ENCODE measurements at places on chromosomes 4 and X.
A peak's percentile ranks its signal among the peaks of the same experiment; 100 is the strongest.

DNA sequence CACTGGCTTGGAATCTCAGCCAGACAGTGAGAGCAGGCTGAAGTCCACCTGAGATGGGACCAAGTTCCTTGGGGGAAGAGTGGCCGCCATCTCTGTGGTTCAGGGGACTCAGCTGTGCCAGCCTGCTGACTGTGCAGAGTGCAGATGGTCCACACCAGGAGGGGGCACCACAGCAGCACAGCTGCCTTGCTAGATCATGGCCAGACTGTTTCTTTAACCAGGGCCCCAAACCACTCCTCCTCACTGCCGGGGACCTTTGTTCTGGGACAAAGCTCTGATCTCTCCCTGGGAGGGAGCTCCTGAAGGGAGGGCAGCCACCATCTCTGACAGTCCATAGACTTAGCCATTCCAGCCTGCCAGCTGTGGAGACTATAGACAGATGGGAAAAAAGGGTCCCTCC, 2189.6 kb downstream of the PCDH7 start:
- no peak for DNase-seq

- DNase-seq = no peak
Measured at GRCh38 chr4:7623468-7623867, 188.7 kb upstream of the PSAPL1 start.

DNA sequence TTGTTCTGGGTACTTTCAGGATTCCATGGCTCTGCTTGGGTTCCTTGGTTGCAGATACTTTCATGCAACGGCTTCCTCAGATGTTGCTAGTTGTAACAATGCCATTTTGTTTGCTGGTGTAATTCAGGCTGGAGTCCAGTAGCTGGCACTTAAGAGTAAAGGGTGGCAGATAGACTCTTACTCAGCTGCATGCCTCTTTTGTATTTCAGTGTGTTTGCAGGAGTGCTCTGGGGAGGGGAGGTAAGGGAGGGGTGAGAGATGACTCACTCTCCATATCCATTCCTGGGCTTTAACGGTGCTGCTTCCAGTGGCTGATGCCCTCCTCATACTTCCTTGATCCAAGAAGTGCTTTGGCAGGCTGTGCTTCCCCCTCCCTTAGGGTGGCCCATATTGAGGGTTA, 155.2 kb downstream of the ZNF330 start:
- DNase-seq = no peak

GRCh38 chr4:186772936-186773487, 49.4 kb upstream of the FAT1 start:
- no peak for DNase-seq

DNA sequence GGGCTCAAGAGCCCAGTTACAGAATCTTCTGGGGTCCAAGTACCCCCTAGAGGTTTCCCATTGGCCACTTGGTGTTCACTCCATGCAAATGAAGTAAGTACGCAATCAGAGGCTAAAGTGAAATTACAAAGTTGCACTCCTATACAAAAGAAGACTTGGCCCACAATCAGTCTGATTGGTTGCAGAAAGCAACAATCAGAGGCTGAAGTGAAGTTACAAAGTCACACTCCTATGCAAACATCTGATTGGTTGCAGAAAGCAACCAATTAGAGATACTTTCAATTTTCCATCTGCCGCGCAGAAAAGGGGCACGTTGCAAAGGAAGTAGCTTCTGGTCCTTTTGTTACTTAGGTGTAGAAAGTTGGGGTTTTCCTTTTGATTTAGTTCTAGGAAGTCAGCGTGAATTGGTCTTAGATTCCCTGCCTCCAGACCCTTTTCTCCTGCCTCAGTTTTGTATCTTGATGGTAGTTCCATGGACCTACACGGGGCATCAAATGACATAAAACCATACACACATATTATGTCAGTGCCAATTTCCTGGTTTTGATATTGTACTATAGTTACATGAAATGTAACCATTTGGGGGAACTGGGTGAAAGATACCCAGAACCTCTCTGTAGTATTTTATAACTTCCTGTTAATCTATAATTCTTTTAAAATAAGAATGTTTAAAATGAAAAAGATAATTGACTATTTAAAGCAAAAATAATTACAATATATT, 12.4 kb upstream of the PIN4 start:
- peak; percentile 23 for DNase-seq

- DNase-seq = no peak
Measured at GRCh38 chr4:179095585-179096221, 1653.5 kb upstream of the AGA start.

- no peak for DNase-seq
Measured at GRCh38 chrX:35351795-35352483, 409.3 kb downstream of the FAM47B start.

- DNase-seq = no peak
Measured at GRCh38 chrX:51694254-51694653, 11.6 kb upstream of the CENPVL2 start.

- no peak for DNase-seq
Measured at GRCh38 chr4:53785996-53786395, 194.7 kb upstream of the LNX1 start.

GRCh38 chr4:57020467-57021101, 41.9 kb downstream of the POLR2B start:
- DNase-seq = no peak

GRCh38 chrX:118536204-118536603, 40.6 kb downstream of the DOCK11 start:
- no peak for DNase-seq

GRCh38 chr4:110840221-110840654, 217.4 kb upstream of the PITX2 start:
- no peak for DNase-seq

DNA sequence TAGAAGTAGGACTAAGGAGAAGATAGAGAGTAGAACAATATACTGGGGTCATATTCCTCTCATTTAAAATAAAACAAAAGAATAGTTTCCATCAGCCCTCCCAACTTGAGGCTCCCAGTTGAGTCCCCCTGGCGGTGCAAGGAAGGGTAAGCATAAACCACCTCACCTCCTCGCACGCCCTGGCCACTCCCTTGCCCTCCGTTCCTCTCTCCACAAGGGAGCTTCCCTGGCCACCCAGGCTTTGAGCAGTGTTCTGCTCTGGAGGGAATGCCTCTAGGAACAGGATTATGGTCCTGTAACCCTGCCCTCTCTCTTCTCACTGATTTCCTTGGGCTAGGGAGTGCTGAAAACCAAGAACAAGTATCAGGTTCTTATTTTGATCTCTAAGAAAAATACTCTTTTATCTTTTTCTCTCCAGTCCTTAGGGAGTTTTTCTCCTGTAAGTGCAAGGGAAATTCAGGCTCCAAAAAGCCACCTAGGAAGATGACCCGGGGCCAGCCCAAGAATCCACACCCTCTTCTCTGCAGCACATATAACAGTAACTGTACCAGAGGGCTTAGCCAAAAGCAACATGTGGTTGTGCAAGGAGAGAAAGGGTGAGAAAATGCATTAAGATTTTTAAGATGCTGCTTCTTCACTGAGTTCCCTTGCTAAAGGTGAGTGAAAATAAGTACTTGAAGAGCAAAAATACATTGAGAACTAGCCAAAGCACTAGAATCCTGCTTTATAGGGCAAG, 69.9 kb downstream of the USP38 start:
- DNase-seq = no peak

GRCh38 chr4:82473621-82474164, 43.3 kb downstream of the ENOPH1 start:
- no peak for DNase-seq

DNA sequence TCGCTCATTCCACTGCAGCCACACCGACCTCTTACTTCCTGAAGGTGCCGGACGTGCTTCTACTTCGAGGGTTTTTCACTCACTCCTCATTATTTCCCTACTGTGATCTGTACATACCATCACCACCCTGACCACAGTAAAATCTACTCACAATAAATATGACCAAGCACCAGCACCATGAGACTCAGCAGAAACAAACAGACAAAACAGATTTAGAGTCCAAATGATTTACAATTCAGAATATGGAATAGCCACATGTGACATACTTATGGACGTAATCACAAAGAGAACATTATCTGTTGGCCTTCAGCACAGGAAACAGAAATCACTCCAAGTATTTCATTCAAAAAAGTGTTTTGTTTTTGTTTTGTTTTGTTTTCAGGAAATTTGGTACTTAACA, 16.1 kb upstream of the KLB start:
- no peak for DNase-seq

- DNase-seq = no peak
Measured at GRCh38 chrX:7050271-7050670, 97.2 kb upstream of the STS start.

DNA sequence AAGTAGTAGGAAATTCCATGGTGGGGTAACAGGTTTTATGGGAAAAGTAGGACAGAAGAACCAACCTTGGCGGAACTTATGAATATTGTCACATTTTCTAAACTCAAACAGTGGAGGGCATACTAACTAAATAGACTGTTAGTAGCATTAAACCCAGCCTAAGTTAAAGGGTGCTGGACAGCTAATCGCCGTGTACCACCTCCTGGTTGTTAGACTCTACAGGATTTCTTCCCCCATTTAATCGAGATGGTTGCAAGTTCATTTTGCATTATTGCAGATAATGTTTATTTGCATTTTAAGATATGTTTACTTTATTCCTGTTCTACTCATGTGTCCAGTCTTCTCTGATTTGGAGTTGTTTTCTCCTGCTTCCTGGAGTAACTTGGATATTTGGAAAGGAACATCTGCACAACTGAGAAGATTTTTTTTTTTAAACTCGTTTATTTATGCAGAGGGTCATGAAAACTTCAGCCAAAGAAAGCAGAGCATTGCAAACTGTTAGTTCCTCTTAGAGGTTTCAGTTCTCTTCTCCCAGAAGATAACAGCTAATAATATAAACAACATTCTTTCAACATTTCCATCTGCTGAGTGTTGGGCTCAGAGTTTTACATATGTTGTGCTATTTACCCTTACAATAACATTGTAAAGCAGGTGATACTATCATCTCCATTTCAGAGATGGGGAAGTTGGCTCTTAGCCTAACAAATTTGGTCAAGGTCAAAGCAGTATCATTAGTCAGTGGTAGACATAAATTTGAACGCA, 51.5 kb upstream of the TBC1D9 start:
- DNase-seq = no peak

GRCh38 chr4:184713887-184714286, 20.0 kb downstream of the CENPU start:
- DNase-seq = no peak

- no peak for DNase-seq
Measured at GRCh38 chr4:41632481-41633073, 94.6 kb downstream of the LIMCH1 start.

DNA sequence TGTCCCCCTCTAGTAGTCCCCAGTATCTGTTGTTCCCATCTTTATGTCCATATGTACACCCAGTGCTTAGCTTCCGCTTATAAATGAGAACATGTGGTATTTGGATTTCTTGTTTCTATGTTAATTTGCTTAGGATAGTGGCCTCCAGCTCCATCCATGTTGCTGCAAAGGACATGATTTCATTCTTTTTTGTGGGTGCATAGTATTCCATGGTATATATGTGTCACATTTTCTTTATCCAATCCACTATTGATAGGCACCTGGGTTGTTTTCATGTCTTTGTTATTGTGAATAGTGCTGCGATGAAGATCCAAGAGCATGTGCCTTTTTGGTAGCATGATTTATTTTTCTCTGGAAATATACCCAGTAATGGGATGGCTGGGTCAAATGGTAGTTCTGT, 6.3 kb downstream of the RAP1GDS1 start:
- no peak for DNase-seq

- DNase-seq = no peak
Measured at GRCh38 chr4:183435803-183436202, 8.6 kb upstream of the CDKN2AIP start.

DNA sequence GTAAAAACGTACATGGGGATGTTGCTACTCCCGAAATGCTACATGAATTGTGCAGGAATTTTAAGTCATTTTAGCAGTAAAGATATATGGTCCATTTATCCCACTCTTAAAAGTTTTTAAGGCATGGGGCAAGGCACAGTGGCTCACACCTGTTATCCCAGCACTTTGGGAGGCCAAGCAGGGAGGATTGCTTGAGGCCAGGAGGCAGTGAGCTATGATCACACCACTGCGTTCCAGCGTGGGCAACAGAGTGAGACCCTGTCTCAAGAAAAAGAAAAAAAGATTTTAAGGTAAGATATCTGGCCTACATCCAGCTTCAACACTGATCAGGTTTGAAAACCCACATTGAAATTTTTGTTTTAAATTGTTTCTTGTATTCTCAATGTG, 1.2 kb upstream of the SEC24D start:
- no peak for DNase-seq

DNA sequence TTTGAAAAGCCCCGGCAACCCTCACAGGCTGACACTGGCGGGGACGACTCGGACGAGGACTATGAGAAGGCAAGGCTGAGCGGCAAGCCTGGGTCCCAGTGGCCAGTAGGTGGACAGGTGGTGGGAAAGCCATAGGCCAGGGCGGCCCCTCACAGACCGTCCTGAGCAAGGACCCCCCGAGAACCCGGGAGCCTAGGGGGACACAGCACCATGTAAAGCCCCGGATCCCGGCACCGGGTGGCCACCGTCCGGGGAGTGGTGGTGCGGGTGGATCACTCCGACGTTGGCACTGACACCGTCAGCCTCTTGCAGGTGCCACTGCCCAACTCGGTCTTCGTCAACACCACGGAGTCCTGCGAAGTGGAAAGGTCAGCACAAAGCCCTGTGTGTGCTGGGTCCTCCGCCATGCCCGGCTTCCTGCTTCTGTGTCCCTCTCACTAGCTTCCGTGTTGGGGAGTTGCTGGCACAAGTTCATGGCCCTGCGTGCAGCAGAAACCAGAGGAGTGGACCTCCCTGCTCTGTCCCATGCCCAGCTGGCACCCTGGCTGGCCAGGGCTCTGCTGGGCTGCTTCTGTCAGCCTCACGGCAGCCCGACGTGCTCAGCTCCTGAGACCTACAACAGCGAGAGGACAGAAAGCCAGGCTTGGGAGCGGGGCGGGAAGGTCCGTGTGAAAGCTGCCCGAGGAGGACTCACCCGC, 11.9 kb upstream of the ADD1 start:
- DNase-seq = no peak

- peak; percentile 8 for DNase-seq
Measured at GRCh38 chrX:4547213-4547836, 833.9 kb upstream of the PRKX start.

- DNase-seq = no peak
Measured at GRCh38 chr4:2832309-2832980, 11.2 kb upstream of the ADD1 start.

DNA sequence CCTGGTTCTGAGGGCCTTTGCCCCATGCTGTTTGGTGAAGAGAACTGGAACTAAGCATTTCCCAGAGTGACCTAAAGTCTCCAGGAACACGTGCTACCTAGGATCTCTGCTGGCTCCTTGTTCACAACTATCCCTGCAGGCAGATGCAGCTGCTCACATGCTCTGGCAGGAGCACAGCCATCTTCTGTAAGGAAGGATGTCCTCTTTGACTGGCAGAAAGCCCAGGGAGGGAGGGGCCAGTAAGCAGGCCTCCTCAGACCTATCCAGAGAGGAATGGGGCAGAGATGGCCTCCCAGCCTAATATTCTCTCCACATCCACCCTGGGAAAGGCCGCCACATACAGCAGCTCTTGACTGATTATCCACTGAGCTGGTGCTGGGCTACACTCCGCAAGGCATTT, 142.8 kb upstream of the EOLA2 start:
- no peak for DNase-seq

DNA sequence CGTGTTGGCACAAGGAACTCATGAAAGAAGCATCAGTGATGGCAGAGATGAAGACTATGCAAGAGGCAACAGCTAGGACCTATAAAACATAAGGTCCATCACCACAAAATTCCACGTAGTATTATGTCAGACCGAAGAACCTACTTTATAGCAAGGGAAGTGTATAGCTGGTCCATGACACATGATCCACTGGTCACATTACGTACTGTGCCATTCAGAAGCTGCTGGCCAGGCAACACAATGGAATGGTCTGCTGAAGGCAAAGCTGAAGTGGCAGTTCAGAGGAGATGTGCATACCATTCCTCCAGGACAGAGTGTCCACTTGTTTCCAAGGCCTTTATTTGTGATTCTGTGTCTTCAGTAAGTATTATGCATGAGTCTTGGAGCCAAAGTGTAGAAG, 215.5 kb upstream of the UGT8 start:
- DNase-seq = no peak

All from central memory CD8-positive, alpha-beta T cell (primary cell).